ENCODE measurements at places on chromosomes 1 and 21.

- DNase-seq, result no peak
Observed at GRCh38 chr1:63893976-63894375, 120.2 kb downstream of the ROR1 start.

- DNase-seq, result no peak
Observed at GRCh38 chr1:33560680-33561079, 88.2 kb downstream of the ZSCAN20 start.

DNA sequence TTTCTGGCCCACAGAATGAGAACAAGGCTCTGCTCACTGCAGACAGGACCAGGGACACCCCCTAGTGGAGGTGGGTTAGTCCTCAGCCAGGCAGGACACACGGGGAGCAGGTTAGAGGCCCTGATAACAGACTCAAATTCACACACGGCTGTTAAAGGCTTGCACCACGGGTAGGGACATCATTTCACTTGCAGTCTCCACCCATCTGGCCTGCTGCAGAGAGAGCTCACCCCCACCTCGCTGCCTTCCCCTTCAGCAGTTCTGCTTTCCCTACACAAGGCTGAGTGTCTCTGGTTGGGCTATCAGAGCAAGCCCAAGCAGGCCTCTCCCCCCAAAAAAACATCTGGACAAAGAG, 20.6 kb downstream of the MEF2D start:
- no peak for DNase-seq

DNA sequence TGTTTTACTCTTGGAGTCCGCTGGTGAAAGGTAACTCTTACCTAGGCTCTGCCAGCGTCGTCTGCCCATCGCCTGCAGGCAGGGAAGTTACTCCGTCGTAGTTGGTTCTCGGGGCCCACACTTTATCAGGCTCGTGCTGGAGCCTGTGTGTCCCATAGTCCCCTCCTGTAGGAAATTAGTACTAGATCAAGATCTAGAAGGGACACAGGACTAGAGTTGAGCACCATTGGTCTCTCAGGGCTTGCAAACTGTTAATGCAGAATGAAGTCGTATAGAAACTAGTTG, 940 bp downstream of the SRRM1 start:
- DNase-seq, result no peak

GRCh38 chr21:42939582-42940413, 14.4 kb upstream of the ERVH48-1 start:
- DNase-seq, result no peak

DNA sequence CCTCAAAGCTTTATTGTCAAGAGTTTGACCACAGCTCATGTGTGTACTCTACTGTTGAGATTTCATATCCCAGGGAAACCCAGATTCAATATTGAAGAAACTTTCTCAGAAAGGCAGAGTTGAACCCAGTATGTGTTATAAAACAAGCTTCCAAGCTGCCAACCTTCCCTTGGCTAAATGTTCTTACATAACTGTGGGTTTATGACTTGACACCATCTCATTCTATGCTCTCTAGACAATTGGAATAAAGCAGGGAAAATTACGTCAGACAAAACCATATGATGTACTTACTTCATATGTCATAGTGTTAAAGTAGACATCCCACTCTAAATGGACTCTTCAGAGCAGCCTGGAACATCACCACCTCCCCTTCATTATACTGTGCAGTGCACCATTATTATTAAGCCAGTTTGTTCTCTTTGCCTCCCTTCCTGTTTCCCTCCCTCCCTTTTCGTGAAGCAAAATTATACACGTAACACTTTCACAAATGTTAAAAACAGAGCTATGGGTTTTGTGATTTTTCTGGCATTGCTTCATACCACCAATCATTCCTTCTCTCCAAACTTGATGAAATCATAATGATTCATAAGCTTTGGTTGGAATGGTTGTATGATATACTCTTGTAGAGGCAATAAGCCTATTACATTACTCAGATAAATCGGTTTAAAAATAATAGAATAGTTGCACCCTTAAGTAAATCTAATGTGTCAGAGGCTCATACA, 507.2 kb downstream of the LTN1 start:
- no peak for DNase-seq

DNA sequence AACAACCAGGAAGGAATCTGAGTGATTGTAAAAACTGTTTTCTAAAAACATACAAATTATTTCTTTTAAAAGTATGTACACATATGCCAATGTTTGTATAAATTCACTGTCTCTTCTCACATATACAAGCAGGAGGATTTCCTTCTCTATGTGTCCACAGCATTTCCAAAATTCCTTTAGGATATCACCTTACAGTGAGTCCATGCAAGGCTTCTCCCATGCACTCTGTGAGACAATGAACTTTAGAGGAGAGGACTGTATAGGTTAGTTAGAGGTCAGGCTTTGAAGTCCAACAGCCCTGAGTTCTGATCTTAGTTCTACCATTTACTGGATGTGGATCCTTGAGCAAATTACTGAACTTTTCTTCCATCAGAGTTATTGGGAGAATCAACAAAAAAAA, 34.1 kb upstream of the USH2A start:
- no peak for DNase-seq

DNA sequence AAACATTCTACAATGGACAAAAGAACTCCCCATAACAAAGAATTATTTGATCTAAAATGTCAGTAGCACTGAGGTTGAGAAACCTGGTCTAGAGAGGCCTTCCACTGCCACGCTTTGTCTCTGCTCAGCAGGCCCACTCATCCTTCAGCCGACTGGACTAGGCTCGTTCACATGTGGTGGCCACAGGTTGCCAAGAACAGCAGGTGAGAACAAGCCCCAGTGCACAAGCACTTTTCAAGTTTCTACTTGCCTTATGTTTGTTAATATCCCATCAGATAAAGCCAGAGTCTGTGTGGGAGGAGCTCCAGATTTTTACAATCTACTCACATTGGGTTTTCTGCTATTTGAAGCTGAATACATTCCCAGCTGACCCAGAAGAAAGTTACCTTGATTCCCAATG, 9.1 kb upstream of the EFHD2 start:
- no peak for DNase-seq

- DNase-seq, result no peak
Observed at GRCh38 chr1:89938171-89939055, 56.5 kb upstream of the ZNF326 start.

DNA sequence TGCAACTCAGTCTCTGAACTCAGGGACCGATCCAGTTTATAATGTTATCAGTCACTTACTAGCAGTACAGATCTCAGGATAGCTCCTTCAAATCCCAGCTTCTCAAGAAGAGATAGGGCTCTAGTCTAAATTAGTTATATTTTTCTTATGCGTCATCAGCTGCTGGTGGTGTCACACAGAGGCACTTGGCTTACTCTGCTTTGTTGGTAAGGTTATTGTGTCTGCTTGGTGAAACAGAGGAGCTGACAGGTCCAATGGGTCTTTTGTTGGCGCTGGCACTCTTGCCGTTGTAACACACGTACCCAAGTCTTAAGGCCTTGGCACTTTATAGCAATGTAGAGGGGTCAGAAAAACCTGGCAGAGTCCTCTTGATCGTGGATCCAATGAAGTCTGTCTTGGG, 12.2 kb downstream of the TOR1AIP2 start:
- DNase-seq, result no peak

DNA sequence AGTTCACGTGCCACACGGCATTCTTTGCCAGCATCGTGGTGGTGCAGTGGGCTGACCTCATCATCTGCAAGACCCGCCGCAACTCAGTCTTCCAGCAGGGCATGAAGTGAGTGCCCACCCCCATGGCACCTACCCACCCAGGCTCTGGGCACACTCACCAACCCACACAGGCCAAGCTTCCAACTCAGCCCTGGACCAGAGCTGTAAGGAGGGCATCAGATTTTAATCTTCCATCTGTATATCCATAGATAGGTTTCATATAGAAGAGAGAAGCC, 14.5 kb upstream of the ATP1A4 start:
- DNase-seq, result no peak

GRCh38 chr1:213689260-213689659, 298.5 kb upstream of the PROX1 start:
- no peak for DNase-seq

GRCh38 chr1:41484402-41485241, at the start of gene EDN2:
TSS of gene EDN2 (minus strand) at chr1:41484683. CDS start at chr1:41484601, 82 bp downstream.
- DNase-seq, result no peak

- no peak for DNase-seq
Observed at GRCh38 chr1:51875291-51875772, 3.2 kb downstream of the NRDC start.

- no peak for DNase-seq
Observed at GRCh38 chr1:68180441-68181164, 51.7 kb downstream of the WLS start.

GRCh38 chr1:32507021-32507420, 32.2 kb upstream of the ZBTB8A start:
- no peak for DNase-seq

GRCh38 chr1:111778066-111778465, 22.4 kb downstream of the DDX20 start:
- no peak for DNase-seq

DNA sequence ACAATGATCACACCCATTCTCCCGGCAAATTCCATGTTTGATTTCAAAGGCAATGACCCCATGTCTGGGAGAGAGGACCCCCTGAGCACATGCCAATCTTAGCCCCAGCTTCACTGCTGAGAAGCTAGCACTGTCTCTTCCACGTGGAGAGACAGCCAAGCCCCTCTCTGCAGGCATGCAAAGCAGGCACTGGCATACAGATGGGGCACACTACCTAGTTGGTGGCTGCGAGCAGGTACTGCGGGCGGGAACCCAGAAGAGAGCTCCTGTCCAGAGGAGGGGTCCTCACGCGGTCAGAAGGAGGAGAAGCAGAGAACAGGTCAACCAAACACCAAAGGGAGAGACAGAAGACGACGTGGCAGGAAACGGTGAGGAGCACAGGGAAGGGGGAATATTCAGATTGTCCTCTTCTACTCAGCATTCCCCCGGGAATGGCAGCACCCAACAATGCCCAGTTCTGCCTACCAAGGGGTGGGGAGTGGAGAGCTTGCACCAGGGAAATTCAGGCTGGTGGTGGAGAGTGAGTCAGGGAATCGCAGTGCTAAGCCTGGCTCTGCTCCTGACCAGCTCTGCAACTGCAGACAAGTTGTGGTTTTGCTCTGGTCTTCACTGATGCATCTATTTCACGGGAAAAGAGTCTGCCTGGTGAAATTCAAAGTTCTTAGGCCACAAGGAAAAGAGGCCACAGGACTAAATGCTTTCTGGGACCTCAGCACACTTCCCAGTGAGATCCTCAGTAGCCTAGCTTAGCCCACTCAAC, 48.1 kb upstream of the GOLT1A start:
- no peak for DNase-seq

DNA sequence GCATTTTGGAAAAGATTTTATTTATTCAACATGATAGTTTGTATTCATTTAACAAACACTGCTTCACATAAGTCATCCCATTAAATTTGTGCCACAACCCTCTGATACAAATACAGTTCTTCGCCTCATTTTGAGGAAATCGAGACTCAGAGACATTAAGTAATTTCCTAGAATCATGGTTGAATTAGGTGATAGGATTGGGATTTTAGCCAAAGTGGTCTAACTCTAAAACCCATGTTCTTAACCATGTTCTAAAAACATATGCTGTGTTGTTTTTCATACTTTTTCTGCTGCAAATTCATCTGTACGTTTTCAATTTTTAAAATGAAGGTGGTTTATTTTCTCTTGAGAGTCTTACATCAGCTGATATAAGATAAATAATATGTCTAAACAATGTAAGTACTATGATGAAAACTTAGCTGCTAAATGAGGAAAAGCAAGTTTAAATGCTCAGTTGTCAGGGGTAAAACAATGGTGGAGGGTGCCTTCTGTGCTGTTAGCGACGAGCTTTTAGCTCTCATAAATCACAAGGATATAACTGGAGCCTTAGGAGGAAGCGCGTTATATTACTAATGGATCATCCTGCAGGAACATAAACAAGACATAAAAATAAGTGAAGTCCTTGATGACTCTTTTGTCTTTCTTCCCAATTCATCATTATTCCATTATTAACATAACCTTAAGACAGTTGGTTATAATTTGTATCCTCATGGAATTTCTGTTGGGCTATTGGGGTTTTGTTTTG, 97.7 kb downstream of the CACHD1 start:
- no peak for DNase-seq

DNA sequence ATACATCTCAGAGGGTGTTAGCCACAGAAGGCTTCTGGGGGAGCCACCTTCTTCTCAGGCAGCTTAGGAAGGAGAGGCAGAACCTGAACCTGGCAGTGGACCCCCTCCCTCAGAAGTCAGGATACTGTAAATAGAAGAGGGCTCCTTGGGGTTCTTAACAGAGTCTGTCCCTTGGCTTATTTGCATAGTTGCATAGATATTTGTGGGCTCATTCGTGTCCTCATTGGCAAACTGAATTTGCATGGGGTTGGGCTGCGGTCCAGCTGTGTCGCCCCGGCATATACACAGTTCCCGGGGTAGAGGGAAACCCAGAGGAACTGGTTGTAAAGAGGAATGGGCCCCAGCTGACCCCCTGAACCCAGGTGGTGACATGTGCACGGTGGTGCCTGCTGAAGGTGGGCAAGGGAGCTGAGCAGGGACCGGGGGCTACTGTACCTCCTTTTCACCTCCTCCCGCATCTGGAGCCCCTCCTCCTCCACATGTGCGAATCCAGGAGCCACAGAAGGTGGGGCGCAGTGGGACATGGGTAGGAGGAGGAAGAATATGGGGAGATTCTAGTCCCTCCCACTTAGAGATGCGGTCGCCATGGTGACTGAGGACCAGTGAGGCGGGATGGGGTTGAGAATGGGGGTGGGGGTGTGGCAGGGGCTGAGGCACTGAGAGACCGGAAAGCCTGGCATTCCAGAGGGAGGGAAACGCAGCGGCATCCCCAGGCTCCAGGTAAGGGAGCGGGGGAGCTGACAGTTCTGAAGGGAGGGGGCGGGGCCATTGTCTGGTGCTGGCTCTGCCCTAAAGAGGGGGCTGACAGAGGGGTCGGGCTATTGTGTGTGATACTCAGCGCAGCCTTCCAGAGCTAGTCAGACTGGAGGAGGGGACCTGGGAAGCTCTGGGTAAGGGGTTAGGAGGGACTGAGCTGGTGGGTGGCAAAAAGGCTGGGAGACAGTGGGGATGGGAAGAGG, 3.7 kb upstream of the SEMA4A start:
- DNase-seq, result no peak

- DNase-seq, result no peak
Observed at GRCh38 chr1:245991266-245991665, 515.8 kb downstream of the SMYD3 start.

- DNase-seq, result no peak
Observed at GRCh38 chr1:55860798-55861519, 645.8 kb upstream of the USP24 start.

- peak; percentile 13 for DNase-seq
Observed at GRCh38 chr1:174114788-174115448, 44.4 kb upstream of the RABGAP1L start.

DNA sequence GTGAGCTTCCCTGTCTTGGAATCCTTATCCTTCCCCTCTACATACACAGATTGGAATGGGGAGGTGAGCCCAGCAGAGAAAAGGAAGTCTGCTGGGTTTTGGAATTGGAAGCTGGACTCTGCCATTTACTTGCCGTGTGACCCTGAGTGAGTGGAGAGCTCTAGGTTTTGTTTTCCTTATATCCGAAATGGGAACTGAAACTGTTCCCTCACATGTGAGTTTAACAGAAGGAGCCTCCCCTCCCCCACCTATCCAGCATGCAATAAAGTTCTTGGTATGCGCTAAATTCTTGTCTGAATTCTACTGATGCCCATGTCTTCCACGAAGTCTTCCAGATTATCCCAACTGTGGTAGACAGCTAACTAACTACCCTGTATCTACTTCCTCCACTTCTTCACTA, 58.7 kb downstream of the NENF start:
- no peak for DNase-seq
